HCEC 1CT (cell line): ENCODE measurements at places on chromosomes 11 and 22.

- DNase-seq = no peak
Measured at GRCh38 chr11:6900327-6900999, 8.2 kb upstream of the OR2D2 start.

GRCh38 chr22:29030016-29030617, 31.5 kb downstream of the C22orf31 start:
- DNase-seq = no peak

GRCh38 chr11:79269611-79270307, 171.1 kb downstream of the TENM4 start:
- DNase-seq = no peak

DNA sequence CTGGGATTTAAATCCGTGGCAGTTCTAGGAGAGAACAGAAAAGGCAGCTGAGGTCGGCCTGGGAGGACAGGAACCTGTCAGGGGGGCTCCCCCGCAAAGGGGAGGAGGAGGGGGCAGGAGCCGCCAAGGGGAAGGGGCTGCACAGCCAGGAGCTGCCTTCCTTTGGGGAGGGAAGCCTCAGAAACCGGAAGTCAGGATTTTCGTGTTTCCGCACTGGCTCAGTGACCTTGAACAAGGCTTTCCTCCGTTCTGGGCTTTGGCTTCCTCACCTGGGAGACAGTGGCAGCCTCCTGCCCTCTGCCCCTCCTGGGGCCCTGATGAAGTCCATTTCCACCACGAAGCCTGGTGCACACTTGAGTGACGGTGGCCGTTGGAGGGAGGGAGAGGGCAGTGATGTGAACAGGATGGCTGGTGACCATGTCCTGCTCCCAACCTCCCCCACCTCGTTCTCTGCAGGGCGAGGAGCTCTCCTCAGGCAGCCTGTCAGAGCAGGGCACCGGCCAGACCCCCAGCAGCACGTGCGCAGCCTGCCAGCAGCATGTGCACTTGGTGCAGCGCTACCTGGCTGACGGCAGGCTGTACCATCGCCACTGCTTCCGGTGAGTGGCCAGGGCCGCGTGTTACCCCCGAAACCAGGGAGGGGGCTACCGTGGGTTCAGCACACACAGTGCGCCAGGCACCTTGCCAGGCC, 12.6 kb downstream of the MICALL1 start:
- no peak for DNase-seq

DNA sequence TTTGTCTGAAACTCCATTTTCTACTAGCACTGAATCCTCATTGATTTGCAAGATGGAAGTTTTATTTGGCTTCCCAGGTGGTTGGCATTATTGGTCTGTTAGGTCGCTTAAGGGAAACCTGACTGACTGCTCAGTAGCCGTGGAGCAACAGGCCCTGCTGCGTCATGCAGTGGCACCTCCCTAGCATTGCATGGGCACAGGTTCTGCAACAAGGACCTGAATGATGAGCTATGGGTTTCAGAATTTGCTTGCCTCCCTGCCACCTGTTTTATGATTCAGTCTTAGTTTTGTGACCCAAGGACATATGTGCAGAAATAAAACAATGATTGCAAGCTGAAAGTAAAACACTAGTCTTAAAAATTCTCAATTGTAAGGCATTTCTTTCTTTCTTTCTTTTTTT, 128.5 kb downstream of the SLC1A2 start:
- no peak for DNase-seq

DNA sequence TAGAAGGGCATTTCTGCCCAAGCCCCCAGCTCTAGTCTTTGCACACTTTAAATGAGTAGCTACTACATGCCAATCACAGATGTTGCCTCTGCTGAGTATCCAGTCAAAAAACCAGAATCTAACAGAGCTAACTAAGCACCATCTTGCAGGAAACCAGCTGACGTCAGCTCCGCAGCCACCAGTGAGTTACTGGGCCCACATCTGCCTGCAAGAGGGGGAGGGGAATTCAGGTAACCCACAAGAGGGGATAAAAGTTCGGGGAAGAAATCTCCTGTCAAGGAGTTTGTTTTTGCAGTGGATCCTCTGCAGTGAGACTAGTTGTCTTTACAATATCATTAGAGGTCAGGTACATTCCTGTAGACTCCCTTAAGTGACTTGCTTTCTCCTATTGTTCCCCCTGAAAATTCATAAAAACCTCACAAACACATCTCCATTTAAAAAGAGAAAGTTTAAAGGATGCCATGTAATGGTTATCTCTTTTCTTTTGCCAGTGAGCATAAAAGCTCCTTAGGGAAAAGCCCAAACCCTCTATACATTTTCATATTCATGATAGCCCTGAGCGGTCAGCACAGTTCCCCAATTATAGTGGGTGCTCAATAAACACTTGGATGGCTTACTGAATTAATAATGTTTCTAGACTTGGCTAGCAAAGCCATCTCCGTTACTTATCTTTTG, 9.3 kb downstream of the CD44 start:
- no peak for DNase-seq

GRCh38 chr11:59616396-59616982, 915 bp upstream of the OSBP start:
- DNase-seq = no peak

GRCh38 chr22:35191412-35191811, 65.9 kb upstream of the HMGXB4 start:
- peak; percentile 55 for DNase-seq

DNA sequence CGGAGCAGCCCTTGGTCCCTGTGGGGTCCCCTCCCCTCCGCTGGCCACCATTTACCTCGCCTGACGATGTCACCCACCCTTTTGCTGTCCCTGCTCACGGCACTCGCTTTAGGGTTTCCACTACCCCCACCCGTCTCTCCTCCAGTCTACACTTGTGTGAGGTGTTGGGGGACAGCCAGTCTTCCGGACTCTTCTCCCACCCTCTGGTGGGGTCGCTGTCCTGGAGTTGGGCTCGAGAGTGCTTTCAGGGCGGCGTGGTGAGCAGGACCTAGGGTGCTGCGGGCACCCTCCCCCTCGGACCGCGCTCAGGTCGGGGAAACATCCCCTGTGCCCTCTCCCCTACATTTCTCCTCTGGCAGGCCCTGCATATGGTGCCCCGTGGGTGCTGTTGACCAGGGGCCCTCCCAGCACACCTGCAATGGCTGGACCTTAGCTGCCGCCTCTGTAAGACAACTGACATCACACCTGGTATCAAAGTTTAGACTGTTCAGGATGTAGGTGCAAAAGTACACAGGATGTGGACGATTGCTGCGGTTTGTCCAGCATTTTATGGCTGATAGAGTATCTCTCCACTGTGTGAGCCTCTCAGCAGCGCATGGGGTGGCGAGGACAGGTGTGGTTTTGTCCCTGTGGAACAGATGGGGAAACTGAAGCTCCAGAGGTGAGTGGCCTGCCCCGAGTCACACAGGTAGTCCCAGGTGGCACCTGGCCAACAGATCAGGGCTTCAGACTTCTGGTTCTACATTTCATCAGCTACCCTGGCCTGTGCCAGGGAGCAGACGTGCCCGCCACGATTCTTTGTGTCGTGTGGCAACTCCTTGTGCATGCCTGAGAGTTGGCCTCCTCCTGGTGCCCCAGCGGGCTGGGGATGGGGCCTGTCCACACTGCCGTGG, 1.2 kb downstream of the GRK2 start:
- no peak for DNase-seq

GRCh38 chr22:41745968-41746367, 46.7 kb downstream of the MEI1 start:
- no peak for DNase-seq

DNA sequence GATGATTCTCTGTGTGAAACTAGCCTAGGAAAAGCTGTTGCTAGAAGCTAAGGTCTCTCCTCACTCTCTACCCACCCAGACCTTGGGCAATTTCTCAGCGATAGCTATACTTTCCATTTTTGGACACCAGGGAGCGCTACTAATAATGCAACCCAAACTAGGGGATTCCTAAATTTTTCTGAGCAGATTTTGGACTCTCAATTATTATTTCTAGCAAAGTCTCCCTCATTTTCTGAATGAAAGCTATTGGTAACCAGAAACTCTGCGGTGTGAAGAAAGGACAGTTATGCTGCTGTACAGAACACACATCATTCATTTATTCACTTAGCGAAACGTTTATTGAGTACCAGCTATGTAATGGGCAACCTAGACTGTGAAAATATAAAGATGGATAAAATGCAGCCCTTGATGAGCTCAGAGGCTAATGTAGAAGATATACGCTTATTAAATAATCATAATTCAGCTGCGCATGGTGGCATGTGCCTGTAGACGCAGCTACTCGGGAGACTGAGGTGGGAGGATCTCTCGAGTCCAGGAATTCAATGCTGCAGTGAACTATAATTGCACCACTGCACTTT, 6.1 kb upstream of the STIM1 start:
- DNase-seq = peak; percentile 40

GRCh38 chr11:16266021-16266420, 90.3 kb downstream of the SOX6 start:
- DNase-seq = no peak

DNA sequence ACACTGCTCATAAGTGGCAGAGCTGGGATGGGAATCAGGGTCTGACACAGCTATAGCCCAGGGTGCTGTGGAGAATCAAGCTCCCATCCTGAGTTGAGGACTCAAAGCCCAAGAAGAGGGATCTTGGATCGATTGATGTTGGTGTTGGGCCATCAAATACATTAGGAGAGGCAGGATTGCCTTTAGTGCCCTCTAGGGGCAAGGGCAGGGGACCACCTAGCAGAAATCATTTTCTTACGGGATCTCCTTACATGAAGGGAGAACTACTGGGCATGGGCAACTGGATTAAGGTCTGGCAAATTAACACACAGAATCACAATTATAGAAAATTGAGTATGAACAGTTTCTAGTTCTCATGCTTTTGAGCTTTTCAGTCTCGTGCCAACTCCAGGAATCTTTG, 24.9 kb upstream of the EMSY start:
- DNase-seq = no peak

DNA sequence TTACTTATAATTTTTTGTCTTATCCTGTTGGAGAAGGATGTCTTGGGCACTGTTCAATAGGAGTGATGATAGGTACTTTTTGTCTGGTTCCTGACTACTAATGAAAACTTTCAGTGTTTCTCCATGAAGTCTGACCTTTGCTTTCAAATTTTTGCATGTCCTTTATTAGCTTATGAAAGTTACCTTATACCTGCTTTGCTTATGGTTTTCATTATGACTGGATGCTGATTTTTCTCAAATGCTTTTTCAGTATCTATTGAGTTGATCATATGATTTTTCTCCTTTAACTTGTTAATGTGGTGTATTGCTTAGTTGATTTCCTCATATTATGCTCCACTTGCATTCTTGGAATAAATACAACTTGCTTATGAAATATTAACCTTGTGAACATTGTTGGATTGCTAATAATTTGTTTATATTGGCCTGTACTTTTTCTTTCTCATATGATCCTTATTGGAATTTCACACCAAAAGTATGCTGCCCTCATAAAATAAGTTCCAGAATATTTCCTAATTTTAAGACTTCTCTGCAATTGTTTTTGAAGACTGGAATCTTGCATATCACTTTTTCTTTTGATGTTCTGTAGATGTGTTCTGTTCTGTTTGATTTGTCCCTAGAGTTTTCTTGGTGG, 85.0 kb upstream of the SC5D start:
- no peak for DNase-seq
